ENCODE measurements at places on chromosomes 3 and 15.

DNA sequence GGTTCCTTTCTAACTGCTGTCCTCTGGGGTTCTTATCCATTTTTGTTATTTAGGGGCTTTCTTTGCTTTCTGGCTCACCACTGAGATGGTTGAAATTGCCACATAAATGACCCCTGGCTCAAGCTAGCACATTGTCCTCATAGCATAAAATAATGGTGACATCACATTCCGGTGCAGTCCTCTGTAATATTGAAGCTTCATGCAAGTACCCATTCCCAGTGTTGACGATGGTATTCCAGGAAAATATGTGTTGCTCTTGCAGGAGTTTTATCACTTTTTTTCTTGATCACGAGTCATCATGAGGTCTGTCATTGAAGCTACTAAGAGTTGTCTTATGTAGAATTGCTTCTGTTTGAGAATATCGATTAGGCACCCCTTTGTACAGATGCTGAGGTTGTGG lies 56.1 kb downstream of the CRTC3 start:
- DNase-seq = no peak

DNA sequence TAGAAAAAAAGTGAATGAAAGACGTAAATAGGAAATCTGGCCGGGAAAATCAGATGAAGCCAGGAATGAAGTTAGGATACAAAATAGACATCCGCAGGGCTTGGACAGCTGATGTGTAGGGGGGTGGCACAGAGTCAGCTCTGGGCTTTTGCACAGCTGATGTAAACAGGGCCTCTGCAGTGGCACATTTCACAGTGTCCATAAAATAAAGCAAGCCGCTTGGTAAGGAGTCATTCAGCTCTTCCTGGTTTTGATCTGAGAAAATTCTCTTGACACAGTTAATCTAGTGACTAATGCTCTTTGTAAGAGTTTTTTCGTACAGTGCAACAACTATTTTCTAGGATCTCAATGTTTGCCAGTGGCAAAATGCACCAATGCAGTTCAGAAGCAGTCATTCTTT lies 153.3 kb downstream of the USP13 start:
- DNase-seq = no peak

GRCh38 chr3:139434764-139435307 lies 41.5 kb downstream of the RBP2 start:
- no peak for DNase-seq

DNA sequence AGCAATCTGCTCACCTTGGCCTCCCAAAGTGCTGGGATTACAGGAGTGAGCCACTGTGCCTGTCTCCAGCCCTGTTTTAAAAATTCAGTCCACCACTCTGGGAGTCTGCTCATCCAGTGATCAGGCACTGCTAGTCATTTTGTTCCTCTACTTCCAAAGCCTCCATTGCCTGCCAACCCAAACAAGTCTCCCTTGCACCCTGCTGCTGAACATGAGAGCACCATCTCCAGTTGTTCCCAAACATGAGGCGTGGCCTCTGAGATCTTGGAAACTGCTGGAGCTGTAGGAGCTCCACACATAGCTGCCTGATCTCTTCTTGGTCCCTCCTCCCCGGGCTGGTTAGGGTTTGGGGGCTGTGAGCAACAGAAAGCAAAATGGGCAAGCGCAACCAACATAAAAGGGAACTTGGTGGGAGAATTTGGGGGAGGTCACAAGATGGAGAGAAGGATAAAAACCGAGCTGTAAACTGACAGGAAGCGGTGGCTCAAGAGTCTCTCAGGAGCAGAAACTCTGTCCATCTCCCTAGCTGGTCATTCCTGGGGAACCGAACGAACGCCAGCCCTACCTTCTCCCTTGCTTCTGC lies 49.6 kb upstream of the TLE3 start:
- no peak for DNase-seq

DNA sequence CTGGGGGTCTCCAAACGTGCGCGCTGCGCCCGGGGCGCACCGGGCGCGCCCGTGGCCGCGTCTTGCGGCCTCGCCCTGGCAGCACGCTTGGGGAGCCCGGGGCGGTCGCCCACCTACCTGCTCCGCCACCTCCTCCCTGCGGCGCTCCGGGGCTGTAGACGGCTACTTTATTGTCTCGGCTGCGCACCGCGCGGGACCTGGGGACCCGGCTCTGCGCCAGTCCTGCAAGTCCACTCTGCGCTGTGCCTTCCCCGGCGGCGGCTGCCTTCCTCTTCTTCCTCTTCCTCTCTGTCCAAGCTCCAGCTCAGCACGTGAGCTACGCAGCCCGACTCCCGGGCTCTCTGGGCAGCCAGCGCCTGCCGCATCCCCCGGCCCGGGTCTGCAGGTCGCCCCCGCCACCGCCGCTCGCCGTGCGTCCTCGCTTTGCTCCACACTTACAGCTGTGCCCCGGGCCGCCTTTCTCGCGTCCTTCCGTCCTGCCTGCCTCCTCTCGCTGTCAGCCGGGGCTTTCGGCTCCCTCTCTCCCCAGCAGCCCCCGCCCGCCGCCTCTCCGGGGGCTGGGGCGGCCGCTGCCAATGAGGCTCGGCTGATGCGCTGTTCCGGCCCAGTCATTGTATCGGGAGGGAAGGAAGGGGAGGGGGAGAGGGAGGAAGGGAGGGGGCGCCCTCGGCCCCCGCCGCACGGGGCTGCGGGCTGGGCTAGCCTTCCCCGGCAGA lies 156.4 kb upstream of the FRMD4B start:
- DNase-seq = peak; percentile 89

- peak; percentile 76 for DNase-seq
Observed at GRCh38 chr3:48232734-48233133, 8.2 kb upstream of the ZNF589 start.

- DNase-seq = no peak
Observed at GRCh38 chr15:98583771-98584430, 64.4 kb upstream of the IGF1R start.

GRCh38 chr15:90979582-90979981 lies 14.8 kb downstream of the PRC1 start:
- DNase-seq = no peak

- DNase-seq = no peak
Observed at GRCh38 chr3:70488131-70488530, 175.7 kb upstream of the MDFIC2 start.
